ENCODE measurements at places on chromosomes 7 and 10.

DNA sequence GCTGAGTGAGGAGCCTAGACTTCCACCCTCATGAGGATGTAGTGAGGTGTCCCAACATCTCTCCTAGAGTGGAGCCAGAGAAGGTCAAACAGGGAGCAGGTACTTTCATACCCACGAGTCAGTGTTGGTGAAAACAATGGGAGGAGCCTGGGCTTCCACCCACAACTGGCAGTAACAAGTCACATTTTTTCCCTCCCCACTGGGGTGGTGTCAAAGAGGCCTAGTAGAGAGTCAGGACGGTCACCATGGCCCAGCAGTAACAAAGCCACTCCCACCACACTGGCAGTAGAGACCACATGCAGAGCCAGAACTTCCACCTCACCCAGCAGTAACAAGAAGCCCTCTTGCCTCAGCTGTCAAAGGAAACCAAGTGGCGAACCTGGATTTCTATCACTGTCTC, 280.2 kb upstream of the IMMP2L start:
- DNase-seq = no peak

- no peak for DNase-seq
Observed at GRCh38 chr7:77765906-77766800, 32.1 kb downstream of the TMEM60 start.

DNA sequence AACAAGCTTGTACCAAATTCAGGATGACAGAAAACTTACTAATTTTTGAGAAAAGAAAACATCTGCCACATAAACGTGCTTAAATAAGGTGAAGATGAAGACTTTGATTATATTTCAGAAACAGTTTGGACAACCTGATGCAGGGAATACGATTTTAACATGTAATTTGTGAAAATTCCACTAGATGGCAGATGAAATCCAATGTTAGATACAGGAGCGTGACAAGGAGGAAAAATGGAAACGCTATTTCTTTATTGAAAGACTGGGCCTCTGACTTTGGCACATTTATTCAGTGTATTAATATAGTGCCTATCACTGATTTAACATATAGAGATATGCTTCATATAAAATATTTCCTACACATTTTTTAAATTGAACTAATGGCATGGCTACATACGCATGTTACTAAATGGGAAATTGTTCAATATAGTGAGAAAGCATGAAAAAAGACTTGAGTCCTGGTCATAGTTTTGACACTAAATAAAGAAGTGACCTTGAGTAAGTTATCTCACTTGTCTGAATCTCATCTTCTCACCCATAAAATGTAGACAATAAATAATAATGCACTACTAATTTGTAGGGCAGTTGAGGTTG, 60.7 kb downstream of the CD36 start:
- DNase-seq = peak; percentile 23

GRCh38 chr7:68707958-68708357, 890.3 kb upstream of the AUTS2 start:
- DNase-seq = no peak

- DNase-seq = no peak
Observed at GRCh38 chr10:6136215-6137201, 47.7 kb downstream of the RBM17 start.

DNA sequence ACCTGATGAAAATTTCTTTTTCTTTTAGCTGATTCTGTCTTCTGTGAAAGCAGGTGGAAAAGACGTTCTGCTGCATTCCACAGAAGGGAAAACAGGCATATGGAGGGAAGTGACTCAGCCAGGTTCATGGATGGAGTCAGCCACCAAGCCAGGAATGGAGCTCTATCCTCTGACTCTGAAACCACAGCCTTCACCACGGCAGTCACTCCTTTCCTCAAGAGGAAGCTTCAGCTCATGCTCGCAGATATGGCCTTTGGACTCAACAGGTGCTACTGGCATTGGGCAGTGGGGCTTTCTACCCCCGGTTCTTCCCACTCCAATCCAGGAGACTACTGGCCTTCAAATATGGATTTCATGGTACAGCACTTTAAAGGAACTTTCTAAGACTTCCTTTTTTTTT, 11.5 kb upstream of the PLAU start:
- DNase-seq = no peak

- peak; percentile 88 for DNase-seq
Observed at GRCh38 chr10:95308389-95309302, 17.8 kb upstream of the PDLIM1 start.

GRCh38 chr10:121064491-121064890, 213.3 kb downstream of the WDR11 start:
- DNase-seq = peak; percentile 45
